Ovary (tissue), 10 donors: ENCODE measurements at places on chromosomes 3 and 15.
A peak's percentile ranks its signal among the peaks of the same experiment; 100 is the strongest.

- no peak for DNase-seq
Observed at GRCh38 chr3:94301366-94301765, 238.5 kb downstream of the NSUN3 start.

DNA sequence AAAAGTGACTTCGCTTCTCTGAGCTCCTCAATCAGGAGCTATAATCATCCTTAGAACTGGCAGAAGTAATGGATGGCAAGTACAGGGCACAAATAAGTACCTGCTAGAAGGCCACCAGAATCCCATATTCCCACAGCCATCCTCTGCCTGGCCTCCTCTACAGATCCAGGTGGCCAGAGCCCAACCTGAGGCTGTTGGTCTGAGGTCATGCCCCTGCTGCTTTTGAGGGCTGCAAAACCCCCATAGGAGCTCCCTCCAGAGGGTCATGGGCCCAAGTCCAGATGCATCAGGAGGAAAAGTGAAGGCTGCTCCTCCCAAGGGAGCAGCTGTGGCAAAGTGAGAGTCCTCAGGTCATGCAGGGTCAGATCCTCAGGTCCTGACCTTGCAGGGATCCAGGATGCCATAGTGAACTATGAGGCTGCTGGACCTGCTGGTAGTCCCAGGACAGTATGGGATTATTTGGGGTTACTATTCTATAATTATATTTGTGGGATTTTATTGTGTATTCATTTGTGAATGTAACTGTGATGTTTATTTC, 3.0 kb upstream of the PLCD1 start:
- DNase-seq: no peak

- DNase-seq: no peak
Observed at GRCh38 chr15:95375281-95375680, 955.2 kb upstream of the NR2F2 start.

GRCh38 chr15:59553879-59554735, 57.5 kb upstream of the GCNT3 start:
- no peak for DNase-seq

- DNase-seq: no peak
Observed at GRCh38 chr15:82643992-82644391, 3.2 kb downstream of the CPEB1 start.

DNA sequence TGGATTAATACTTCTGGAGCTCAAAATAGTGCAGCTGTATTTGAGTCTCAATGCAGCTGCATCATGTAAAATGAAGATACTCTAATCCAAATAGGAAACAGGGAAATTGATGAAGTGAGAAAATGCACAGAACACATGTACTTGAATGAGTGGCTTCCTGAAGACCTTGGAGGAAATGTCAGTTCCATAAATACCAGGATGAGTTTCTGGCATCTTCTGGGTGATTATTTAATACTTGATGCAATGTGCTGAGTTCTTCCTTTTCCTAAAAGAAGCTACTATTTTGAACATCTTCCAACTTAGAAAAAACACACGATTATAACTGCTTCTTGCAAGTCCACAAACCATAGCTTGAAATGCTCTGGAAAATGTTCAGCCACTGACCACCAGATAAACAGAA, 162.8 kb downstream of the SLC9A9 start:
- DNase-seq: no peak

DNA sequence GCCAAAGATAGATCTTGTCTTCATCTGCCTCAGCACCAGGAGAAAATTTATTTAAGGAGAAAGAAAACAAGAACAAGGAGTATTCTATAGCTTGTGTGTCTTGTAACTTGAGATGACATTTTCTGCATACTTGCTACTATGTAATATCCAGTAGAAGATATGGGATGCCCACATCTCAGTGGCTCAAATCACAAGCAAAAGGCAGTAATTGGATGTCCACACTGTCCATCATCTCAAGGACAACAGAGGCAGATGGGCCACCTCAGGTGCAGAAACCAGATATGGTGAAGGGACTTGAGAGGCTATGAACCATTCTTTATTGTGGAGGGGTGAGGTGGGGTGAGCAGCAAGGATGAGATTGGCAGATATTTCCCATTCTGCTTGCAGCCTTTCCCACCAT, 309.0 kb downstream of the GBE1 start:
- no peak for DNase-seq

- no peak for DNase-seq
Observed at GRCh38 chr15:39710681-39711080, 72.0 kb downstream of the FSIP1 start.

- no peak for DNase-seq
Observed at GRCh38 chr3:110420158-110420641, 651.4 kb upstream of the NECTIN3 start.

DNA sequence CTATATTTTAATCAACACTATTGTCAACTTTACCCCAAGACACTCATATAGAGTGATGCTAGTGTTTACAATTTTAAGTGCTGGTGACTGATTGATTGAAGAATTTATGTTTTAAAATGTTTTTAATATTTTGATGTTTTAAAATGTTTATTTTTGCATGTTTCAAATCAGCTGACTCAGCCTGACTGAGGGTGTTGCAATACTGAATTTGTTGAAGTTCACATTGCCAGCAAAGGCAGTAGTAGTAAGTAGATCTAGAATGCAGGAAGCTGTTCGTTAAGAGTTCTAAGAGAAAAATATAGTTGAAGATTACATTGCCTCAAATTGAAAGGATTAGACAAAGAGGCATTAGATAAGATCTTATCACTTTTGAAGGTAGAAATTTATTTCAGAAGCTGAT, 977.6 kb downstream of the IGSF11 start:
- DNase-seq: no peak

GRCh38 chr15:63628123-63628822, 31.1 kb downstream of the FBXL22 start:
- no peak for DNase-seq

DNA sequence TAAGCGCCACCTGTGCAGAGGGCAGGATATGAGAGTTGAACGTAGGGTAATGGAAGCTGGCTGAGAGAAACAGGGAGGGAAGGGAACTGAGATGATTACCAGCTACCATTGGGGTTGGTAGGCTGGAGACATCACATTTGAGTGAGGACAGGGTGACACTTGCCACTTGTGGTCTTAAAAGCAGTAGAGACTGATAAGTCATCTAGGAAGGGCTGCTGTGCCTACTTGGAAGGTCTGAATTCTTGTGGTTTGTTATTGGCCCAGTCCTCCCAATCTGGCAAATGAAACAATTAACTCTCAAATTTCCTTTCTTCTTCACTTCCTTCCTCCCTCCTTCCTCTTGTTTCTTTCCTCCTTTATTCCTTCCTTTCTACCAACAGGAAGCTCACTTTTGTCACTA, 46.8 kb downstream of the COL6A5 start:
- no peak for DNase-seq

DNA sequence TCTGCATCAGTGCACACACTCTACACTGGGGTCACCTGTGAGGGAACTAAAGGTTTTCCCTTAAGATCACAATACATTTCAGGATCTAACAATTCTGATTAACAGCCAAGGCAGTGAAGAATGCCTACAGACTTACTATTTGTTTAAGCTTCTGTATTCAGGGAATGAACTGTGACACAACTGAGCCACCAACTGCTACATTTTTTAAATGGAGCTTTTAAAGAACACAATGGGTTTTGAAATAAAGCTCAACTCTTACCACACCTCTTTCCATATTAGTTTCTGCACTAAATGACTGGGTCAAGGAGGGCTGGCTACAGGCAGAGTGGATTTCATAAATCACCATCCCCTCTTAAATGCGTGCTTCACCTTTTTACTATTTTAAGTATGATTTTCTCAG, 100.2 kb downstream of the TMCC1 start:
- no peak for DNase-seq

GRCh38 chr3:184910664-184911063, 98.7 kb downstream of the VPS8 start:
- DNase-seq: no peak

GRCh38 chr15:42784705-42785104, 47.8 kb upstream of the CDAN1 start:
- no peak for DNase-seq

DNA sequence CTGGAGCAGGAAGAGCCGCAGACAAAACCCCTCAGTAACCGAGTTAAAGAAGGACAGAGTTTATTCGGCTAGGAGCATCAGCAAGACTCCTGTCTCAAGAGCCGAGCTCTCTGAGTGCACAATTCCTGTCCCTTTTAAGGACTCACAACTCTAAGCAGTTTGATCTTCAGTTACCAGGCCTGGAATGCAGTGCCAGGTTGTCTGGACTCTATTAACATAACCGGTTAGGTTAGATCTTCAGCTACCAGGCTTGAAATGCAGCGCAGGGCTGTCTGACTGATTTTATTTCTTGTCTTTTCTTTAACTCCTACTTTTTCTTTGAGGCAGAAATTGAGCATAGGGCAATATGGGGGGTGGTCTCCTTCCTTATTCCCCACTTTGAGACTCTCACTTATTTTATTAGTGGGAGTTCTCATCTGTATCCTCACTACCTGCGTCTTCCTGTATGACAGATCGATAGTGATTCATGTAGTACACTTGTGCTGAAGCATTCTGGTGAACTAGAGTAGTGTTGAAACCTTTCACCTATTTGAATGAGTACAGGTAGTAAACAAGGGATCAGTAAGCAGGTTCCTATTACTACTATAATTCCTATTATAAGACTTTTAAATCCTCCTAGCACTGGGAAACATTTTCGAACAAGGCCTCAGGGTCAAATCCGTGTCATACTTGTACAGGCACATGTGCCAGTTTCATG, 325.0 kb downstream of the CGGBP1 start:
- no peak for DNase-seq

GRCh38 chr3:178479446-178479845, 56.8 kb upstream of the KCNMB2 start:
- DNase-seq: no peak

- DNase-seq: no peak
Observed at GRCh38 chr3:136899622-136900158, 37.7 kb downstream of the NCK1 start.

GRCh38 chr3:39288300-39288808, 8.5 kb upstream of the CX3CR1 start:
- DNase-seq: peak; percentile 74

DNA sequence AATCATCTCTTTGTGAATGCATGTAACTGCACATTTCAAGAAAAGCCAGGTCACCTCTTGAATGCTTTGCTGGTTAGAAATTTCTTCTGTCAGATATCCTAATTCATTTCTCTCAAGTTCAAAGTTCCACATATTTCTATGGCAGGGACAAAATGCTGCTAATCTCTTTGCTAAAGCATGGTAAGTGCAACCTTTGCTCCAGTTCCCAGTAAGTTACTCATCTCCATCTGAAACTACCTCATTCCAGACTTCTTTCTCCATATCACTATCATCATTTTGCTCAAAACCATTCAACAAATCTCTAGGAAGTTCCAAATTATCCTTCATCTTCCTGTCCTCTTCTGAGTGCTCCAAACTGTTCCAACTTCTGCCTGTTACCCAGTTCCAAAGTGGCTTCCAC, 230.6 kb downstream of the ZMAT3 start:
- DNase-seq: no peak

- no peak for DNase-seq
Observed at GRCh38 chr15:69718436-69718835, 265.8 kb downstream of the RPLP1 start.

DNA sequence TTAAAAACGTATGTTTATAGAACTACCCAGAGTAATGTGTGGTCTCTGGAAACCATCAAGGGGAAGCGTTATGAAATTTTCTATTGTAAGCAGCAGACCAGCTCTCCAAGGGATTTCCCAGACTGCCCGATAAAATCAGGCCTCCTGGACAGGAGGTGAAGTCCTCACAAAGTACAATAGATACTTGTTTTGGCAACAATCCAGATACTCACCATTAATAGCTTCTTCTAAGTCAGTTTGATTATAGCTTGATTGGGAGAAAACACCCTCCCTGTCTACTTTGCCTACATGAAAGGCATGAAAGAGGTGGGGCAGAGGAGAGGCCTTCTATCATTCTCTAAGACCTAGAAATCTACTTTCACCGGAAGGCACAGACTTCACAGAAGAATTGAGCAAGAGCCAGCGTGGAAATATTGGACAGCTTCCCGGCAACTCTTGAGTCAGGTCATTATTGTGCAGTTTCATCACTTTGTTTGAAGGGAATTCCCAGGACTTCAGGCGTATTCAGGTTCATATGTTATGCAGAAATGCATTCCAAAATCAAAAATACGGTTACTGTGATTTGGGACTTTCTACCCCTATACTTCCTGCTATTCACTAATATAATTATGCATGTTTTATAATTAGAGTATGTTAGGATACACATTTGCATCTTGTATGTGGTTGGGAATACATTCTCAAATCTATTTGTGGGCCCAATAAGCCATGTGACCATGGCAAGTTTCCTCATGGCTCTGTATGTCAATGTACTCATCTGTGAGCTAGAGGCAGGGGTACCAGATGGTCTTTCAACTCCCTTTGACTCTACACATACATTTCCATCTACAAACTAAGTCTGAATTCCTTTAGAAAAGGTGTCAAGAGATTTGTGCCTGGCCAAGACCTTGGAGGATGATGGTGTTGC, 103.5 kb downstream of the CD47 start:
- peak; percentile 81 for DNase-seq

DNA sequence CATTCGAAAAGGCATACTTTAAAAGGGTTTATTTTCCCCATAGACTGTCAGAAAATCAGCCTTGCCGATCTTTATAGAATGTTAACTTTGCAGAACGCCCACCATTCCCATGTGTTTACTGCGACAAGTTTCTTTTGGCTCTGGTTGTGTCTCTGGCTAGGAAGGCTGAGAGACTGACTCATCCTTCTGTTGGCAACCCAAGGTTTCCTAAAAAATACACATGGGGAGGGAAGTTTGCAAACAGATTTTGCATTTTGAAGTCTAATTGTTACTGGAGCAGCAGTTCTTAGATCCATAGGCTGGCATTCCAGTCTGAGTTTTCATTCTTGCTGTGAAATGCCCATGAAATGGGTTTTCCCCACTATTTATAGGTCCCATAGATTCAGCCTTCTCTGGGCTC, 37.9 kb upstream of the MINAR1 start:
- no peak for DNase-seq

DNA sequence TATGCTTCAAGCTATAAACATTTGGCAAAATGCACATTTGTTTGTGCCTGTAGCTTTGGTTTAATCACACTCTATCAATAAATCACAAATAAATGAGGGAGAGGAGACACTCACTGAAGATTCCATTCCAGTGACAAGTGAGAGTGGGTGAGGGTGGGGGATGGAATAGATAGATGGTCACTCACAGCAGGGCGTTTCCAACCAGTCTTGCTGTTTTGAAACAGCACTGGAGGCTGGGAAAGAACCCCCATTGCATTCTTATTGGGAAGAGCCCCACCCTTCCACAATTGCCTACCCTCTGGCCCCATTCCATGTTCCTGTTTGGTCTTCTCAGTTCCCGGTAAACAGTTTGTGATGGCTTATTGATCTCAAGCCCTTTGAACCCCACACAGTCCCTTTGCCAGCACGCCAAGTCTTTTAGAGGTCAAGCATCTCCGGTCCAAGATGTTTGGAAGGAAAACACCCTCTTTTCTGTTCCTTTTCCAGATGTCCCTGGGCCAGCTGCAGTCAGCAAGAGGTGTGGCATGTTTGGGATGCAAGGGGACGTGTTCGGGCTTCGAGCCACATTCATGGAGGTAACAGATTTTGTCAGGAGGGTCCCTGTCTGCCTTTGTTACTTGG, 30.7 kb downstream of the LMCD1 start:
- no peak for DNase-seq

- no peak for DNase-seq
Observed at GRCh38 chr15:70492240-70493177, 270.8 kb downstream of the UACA start.

GRCh38 chr3:117218641-117219048, 509.1 kb downstream of the TUSC7 start:
- DNase-seq: no peak

GRCh38 chr3:183490211-183490601, 61.8 kb upstream of the MCF2L2 start:
- no peak for DNase-seq

GRCh38 chr3:81645248-81645647, 116.2 kb downstream of the GBE1 start:
- DNase-seq: no peak

GRCh38 chr3:129892857-129893580, 492 bp downstream of the TMCC1 start:
- no peak for DNase-seq
